Stimulated activated CD4-positive, alpha-beta T cell treated with anti-CD3 and anti-CD28 coated beads, Interleukin-15, amount 100 ng/mL, for 1 hour (primary cell): ENCODE measurements at places on chromosomes 13 and 19.

DNA sequence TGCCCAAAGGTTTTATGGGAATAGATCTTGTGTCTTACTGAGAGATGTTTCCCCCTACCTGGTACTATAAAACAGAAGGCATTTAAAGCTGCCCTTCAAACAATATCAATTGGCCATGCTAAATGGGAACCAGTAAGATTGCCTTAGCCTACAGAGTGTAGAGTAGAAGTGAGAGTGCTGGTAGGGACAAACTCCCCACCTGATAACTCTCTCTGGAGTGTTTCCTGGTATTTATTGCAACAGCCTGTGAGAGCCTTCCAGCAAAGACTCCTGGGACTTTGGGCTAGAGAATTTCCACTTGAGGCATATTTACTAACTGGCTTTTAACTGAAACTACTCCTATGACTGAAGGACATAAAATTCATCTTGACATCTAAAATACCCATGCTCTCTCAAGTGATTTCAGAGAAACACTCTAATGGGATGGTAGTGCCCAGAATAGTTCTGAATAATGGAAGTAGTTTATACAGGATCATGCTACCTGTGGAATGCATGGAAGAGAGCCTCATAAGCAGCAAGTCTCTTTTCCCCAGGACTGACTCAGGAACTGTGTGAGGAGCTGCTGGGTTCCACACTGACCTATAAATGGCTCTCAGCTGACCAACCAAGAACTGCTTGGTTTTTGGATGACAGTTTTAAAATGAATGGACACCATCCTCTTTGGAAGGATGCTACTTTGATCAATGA is 132.7 kb upstream of the SLITRK5 start:
- DNase-seq: no peak

GRCh38 chr13:39371706-39372105 is 231.3 kb downstream of the LHFPL6 start:
- DNase-seq: no peak

DNA sequence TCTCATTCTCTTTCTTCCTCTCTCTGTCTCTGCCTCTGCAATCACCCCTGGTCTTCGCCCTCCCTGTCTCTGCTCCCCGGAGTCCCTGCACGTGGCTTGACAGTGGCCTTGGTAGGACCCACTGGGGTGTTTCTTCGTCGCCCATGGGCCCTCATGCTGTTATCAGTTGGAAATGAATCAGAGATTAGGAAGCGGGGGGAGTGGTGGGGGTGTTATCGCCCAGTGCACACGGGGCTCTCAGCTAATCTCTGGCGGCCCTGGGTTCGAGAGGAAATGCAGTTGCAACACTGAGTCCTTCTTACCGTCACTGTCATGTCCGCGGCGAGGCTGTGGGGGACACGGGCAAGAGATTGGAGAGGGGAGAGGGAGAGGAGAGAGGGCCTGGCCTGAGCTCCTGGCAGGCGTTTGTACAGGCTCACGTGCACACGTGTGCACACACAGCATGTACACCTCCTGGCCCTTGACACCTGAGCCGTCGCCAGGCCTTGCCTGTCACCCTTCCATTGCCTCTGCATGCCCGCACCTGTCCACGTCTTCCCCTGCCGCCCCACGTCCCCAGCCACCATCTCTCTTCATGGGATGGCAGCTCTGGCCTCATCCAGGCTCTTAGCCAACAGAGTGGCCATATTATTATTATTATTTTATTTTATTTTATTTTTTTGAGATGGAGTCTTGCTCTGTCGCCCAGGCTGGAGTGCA is 37.8 kb upstream of the SLC7A10 start:
- no peak for DNase-seq

GRCh38 chr13:112651311-112651710 is 38.5 kb upstream of the ATP11A start:
- no peak for DNase-seq

- no peak for DNase-seq
Measured at GRCh38 chr13:58620176-58620575, 988.6 kb downstream of the PCDH17 start.

DNA sequence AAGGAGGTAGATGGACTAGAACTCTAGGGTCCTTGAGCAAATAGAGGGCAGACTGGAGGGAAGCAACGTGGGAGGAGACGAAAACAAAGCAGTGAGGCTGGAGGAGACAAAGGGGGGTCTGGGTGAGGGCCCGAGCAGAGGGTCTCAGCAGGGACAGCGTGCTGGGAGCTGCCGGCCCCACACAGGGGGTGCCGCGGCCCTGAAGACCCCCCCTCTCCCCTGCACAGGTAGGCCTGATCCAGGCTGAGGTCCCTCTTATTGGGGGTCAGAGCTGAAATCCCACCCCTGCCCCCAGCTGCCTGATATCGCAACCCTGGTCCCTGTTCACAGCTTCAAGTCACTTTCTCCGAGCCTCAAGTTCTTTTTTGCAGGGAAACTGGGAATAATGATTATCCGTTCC is 8.7 kb downstream of the EPS8L1 start:
- DNase-seq: no peak

- no peak for DNase-seq
Measured at GRCh38 chr19:53224606-53225005, 30.1 kb downstream of the ZNF677 start.

DNA sequence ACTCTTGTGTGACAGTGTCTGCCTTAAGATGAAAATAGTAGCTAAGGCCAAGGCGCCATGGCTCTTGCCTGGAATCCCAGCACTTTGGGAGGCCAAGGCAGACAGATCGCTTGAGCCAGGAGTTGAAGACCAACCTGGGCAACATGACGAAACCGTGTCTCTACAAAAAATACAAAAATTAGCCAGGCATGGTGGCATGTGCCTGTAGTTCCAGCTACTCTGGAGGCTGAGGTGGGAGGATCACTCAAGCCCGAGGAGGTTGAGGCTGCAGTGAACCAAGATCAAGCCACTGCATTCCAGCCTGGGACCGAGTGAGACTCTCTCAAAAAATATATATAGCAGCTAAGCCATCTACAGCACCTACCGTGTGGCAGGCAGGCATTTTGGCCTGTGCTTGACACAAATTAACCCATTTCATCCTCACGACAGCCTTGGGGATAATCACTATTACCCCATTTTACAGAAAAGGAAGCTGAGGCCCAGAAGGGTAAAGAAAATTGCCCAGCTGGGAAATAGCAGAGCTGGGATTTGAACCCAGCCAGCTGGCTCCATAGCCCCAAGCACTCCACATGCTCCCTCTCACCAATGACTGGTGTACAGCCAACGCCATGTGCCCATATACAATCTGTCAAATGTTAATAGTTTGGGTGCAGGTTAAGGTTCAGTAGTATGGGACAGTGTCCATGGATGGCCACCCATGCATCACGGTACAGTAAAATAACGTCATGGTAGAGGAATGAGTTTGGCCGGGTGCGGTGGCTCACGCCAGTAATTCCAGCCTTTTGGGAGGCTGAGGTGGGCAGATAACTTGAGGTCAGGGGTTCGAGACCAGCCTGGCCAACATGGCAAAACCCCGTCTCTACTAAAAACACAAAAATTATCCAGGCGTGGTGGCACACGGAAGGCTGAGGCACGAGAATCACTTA is 3.1 kb downstream of the SLC1A5 start:
- no peak for DNase-seq

GRCh38 chr13:23960566-23961156 is 63.4 kb upstream of the C1QTNF9B start:
- DNase-seq: no peak

DNA sequence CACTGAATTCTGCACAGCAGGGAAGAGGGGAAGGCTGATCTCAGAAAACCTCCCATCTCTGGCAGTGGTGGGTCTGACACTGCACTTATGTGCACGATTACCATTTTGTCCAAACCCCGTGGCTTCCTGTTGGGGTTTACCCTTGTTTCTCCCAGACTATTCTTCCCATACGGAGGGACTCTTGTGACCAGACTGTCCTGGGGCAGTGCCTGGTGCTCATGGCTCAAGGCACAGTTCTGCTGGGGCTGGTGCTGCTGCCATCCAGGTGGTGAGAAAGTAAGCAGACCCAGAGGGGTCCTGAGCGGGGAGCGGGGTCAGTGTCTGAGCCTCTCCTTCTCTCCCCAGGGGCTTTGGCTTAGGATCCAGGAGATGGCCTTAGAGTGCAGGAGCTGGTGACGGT is 5.1 kb upstream of the SIGLEC9 start:
- DNase-seq: no peak

DNA sequence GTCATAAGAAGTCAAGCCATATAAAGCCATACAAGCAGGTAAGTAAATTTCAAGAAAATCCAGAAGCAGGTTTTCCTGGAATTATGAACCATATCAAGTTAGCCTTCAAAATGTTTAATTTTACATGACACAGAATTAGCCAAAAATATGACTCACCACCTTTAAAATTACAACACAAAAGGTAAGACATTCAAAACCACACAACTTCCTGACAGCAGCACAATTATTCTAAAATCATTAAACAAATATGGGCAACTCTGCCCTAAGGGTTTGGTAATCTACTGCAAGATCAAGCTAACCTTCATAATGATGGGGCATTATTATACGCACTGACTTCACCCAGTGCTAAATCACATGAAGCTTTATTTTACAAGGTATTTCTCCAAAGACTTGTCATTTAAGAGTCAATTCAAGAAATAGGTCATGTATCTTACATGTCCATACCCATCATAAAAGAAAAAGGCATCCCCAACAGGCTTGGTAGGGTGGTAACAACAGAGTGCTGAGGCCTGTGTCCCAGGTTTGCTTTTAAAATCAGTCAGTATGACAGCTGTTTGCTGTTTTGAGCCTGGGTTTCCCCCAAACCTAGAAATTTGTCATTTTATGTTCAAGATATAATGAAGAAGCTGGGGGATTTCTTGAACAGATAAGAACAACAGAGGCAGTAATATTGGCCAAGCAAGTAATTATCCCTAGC is 15.2 kb downstream of the RCBTB1 start:
- DNase-seq: no peak

GRCh38 chr13:77508959-77509620 is 26.4 kb upstream of the SCEL start:
- DNase-seq: no peak

DNA sequence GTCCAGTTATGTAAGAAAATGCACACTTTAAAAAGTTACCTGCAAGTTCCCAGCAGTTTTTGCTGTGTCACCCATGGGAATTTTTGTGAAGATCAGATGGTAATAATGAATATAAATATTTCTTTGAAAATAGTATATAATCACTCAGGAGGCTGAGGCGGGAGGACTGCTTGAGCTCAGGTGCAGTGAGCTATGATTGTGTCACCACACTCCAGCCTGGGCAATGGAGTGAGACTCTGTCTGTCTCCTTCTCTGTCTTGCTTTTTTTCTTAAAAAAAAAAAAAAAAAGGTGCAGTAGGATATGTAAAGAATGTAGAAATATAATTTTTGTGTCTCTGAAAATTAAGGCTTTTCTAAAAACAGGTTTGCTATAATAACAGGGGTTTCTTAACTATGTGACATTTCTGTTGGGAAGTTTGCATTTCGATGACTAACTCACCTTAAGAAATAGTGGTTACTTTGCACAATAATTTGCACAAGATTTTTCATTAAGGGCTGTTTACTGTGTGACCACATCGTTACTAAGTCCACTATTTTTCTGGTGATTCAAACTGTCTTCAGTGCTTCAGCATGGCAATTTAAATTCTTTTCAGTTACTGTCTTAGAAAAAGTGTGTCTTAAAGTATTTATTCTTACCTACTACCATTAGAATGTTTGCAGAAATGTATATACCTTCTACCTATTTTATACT is 37.3 kb downstream of the DNAJC3 start:
- no peak for DNase-seq

DNA sequence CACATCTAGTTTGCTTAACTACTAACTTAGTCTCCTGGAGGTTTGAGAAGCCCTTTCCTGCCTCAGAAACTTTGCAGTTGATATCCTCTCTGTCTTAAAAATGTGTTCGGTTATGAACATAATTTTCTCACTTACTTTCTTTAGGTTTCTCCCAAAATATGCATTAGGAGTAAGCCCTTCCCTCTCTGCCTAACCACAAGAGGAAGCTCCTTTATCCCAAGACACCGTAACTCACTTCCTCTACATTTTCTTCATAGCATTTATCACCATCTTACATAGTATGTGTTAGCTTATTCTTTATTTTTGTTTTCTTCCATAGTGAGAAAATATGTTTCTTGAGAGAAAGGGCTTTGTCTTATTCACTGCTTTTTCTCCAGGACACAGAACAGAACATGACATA is 952.5 kb upstream of the ATXN8OS start:
- no peak for DNase-seq

GRCh38 chr13:30266756-30267155 is 40.6 kb downstream of the KATNAL1 start:
- no peak for DNase-seq

DNA sequence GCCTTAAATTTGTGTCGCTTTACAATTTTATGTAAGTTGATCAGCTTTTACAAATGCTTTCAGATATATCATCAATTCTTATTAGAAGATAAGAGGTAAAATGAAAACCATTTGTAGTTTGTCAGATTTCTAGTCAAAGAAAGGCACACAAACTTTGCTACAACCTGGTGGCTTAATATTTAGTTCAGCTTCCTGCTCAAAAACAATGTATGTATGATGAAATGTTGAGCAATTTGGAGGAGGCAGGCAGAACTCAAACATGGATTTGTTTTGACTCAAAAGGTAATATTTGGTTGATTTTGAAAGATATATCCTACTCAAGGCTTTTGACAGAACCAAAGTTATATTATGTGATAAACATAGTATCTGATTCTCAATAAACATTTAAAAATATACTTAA is 24.2 kb downstream of the NEK5 start:
- DNase-seq: no peak

GRCh38 chr19:41014643-41015042 is 23.6 kb downstream of the CYP2B6 start:
- no peak for DNase-seq

GRCh38 chr13:42574011-42574410 is at the start of gene TNFSF11:
Gene TNFSF11, plus strand, starts transcription at chr13:42574152. Its CDS starts 152 bp downstream, at chr13:42574304.
- DNase-seq: no peak

DNA sequence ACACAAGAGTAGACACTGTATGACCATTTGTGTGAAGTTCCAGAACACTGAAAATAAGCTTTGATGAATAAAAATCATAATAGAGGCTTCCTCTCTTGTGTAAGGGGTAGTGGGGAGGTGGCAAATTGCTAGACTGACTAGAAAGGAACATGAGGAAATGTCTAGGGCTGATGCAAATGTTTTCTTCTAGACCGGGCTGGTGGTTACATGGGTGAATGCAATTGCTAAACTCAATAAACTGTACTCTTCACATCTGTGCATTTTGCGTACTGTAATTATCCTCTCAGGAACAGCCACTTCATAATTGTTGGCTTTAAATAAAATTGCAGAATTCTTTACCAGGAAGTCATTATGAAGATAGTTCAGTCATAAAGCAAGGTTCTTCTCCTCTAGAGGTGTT is 5.2 kb upstream of the KBTBD7 start:
- no peak for DNase-seq

GRCh38 chr19:10639836-10640235 is 14.3 kb upstream of the ILF3 start:
- no peak for DNase-seq

GRCh38 chr19:41307090-41307875 is 2.7 kb upstream of the CCDC97 start:
- no peak for DNase-seq

GRCh38 chr13:105625691-105626090 is 909.8 kb downstream of the EFNB2 start:
- no peak for DNase-seq
